ENCODE measurements at places on chromosomes 1 and 21.
A peak's percentile ranks its signal among the peaks of the same experiment; 100 is the strongest.

DNA sequence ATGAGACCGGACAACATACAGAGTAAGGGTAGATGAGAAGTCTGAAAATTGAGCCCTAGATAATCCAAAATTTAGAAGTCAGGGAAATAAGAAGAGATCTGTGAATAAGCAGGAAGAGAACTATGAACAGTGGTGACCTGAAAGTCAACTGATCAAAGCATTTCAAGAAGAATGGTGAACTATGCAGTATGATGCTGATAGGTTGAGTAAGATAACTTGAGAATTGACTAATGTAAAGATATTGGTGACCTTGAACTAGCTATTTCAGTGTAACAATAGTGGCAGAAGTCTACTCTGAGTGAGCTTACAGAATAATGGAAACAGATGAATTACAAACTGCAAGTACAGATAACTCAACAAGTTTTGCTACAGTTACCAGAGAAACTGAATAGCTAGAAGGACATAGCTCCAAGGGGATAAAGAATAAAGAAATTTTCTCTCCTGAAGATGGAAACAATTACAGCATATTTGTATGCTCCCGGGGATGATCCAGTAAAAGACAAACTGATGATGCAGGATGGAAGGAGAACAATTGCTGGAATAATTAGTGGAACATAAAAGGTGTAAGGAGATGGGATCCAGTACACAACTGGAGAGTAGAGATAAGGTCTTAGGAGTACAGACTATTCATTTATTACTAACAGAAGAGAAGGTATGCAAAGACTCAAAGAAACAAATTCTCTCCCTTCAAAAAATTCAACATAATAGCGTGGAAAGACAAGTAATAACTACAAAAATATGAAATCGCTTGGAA lies 10.9 kb downstream of the NRDC start:
- no peak for DNase-seq

DNA sequence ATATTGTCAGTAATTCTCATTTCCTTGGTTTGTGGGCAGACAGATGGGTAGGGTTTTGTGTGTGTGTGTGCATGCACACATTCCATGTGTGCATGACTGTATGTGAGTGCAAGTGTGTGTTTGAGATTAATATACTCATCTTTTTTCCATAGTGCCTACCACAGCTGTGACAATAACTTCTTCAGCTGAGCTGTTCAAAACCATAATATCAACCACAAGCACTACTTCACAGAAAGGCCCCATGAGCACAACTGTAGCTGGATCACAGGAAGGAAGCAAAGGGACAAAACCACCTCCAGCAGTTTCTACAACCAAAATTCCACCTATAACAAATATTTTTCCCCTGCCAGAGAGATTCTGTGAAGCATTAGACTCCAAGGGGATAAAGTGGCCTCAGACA lies 149.3 kb downstream of the ADGRL2 start:
- DNase-seq = no peak

DNA sequence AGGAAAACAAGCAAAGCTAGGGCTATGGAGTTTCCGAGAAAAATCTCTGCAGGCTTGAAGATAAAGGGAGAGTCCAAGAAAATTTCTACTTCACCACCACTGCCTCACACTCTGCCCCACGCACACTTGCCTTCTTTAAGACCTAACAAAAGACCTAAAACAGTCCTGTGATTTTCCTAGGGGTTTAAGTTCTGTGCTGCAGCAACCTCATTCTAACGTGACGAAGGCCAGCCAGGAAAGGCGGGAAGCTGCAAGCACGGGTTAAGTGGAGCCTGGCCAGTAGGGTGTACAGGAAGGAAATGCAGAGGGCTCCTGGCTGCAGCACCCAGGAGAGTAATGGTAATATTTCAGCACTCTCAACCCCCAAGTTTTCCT lies 1.5 kb downstream of the SPATA6 start:
- no peak for DNase-seq

GRCh38 chr1:169260478-169261151 lies 107.0 kb downstream of the NME7 start:
- no peak for DNase-seq

GRCh38 chr1:69246109-69246508 lies 321.6 kb upstream of the LRRC7 start:
- no peak for DNase-seq

GRCh38 chr1:234917495-234918180 lies 211.0 kb downstream of the TOMM20 start:
- DNase-seq = no peak

DNA sequence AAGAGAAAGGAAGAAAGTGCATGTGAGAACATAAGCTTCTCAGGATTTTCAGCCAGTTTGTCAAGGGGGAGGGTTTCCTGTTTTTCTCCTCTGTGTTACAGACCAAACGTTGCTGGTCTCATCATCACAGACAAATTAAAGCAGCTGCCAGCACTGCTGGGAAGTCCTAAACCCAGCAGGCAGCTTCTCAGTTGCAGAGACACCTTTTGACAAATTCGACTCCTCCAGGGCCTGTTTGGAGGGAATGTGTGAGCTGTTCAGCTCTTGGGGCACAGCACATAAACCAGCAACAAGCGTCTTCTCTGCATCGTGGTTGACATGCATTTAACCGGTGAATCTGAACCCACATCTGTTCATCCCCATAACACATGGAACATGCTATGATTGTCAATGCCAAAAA lies 454.6 kb upstream of the RUNX1 start:
- DNase-seq = no peak

DNA sequence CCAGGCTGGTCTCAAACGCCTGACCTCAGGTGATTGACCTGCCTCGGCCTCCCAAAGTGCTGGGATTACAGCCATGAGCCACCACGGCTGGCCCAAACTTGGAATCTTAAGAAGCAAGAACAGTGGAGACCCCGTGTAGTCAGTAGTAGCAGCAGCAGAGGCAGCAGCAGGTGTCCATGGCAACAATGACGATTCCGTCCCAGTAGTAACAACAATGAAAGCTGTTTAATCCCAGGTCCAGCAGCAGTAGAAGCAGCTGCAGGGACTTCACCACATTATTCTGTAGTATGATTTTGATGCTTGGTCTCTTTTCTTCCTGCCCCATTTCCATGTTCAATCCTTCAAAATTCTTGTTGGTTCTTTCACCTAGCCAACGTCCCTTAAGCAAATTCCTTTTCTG lies 69.6 kb upstream of the KCTD3 start:
- no peak for DNase-seq

DNA sequence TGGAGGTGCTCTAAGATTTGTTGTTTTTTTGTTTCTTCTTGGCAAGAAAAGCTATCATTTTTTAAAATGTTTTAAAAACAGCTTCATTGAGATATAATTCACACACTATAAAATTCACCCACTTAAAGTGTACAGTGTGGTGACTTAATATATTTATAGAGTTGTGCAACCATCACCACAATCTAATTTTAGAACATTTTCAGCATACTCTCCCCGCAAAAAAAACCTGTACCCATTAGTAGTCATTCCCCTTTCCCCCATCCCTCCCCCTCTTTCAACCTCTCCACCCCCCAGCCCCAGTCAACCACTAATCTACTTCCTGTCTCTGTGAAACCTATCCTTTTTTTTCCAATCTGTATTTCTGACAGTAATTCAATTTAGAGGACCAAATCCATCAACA lies 30.6 kb downstream of the ZC3H11B start:
- DNase-seq = no peak

DNA sequence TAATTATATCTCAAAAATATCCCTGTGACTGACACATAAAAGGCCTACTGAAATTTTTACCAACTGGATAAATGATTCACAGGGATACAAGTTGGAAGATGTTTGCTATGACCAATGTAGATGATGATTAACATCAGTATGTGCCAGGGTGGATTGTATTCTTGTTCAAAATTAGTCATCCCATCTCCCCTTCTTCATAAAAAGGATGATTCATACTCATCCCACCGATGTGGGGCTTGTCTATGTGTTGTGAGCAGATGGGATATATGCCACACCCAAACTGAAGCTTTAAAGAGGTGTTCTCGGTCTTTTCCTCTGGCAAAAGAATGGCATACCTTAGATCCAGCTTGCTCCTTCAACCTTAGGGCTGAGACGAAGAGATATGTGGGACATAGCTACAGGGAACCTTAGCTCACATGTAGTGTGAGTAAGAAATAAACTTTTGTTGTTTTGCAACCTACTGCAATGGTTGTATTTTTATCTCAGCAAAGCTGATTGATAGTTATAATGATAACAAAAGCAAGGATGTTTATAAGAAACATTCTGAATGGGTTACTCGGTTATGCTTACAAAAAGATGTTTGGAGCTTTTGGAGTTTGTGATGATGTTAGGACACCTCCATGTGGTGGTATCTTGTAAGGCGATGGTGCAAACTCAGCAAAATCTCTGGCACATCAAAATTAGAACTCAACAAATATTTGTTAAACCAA lies 29.4 kb downstream of the SPATA17 start:
- DNase-seq = no peak

GRCh38 chr1:65440322-65440900 lies 19.9 kb downstream of the LEPR start:
- no peak for DNase-seq

DNA sequence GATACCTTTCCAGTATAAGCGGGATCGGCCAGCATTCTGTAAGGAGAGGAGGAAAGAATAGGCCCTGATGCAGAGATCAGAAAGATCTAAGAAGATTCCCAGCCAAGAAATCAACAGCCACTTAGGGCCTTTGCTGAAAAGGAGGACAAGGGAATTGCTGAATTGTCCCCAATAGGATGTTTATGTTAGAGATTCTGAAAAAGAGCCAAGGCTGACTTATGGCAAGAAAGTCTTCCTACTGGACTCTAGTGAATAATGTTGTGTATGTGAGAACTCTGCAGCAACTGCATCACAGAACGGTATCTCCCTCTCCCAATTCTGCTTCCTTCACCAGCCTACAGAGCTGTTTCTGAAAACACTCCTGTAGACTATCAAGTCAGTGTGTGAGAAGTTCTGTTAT lies 298.0 kb upstream of the CXADR start:
- DNase-seq = no peak

DNA sequence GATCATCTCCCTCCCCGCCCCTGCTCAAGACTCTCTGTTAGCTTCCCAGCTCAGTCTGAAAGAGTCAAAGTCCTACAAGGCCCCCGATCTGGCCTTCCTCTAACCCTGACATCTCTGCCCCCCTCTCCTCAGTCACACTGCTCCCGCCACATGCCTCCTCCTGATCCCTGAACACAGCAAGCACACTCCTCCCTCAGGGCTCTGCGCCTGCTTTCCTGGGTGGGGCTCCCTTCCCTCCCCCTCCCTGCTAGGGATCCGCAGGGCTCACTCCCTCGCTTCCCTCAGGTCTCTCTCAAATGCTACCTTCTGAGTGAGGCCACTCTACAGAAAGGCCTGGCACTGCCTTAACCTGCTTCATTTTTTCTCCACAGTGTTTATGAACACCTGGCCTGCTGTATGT lies 5.7 kb upstream of the GALE start:
- no peak for DNase-seq

GRCh38 chr1:10204003-10204642 lies 6.2 kb upstream of the KIF1B start:
- no peak for DNase-seq

- no peak for DNase-seq
Observed at GRCh38 chr1:234891427-234891826, 237.2 kb downstream of the TOMM20 start.

- DNase-seq = no peak
Observed at GRCh38 chr1:90726986-90727480, 9.9 kb upstream of the BARHL2 start.

DNA sequence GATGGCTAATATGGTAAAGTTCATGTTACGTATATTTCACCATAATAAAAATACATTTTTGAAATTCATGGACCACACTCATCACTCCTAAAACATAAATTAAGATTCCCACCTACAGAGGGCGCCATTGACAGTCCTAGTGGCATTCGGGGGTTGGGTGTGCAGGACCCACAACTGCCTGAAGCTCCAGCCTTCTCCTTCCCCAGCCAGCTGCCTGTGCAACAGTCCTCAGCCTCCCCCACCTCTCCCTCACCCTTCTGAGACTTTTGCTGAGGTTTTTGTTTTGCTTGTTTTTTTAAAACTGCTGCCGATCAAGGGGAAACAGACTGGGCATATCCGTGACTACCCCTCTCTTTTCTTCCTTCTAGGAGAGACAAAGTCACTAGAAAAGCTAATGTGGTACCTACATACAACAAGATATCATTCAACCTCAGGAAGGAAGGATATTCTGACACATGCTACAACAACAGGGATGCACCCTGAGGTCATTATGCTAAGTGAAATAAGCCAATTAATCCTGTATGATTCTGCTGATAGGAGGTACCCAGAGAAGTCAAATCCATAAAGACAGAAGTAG lies 9.2 kb upstream of the EVA1C start:
- DNase-seq = peak; percentile 46

DNA sequence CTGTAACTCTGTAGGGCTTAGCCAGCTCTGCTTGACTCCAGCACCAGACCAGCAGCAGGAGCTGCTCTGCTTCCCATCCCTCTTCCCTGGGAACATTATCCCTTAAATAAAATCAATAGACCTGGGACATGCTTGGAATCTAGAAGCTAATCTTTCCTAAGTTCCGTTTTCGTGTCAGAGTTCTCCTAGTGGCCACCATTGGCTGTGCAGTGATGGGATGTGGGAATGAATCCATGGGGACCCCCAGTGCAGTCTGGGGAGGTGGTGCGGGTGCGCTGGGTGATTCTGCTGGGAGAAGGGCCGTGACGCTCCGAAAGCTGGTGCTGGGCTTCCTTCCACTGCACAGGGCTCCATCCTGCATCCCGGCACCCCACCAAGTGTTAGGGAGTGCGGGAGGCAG lies 202.7 kb downstream of the CAMTA1 start:
- DNase-seq = no peak

DNA sequence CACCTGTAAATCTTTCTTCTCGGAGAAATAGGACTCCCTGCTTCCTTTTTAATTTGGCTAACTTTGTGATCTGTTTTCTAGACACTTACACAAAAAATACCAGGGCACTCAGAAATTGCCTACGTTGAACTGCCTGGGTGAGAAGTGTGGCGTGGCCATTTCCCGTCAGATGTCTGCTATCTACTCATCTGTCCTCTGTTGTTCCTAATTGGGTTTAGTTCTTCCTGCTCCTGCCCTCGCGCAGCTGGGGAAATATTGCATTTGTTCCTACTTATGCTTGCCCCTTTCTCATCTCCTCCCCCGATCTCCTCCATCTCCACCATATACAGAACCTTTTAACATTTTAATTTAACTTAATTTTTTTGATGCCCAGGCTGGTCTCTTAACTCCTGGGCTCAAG lies 55.1 kb downstream of the CD58 start:
- DNase-seq = no peak

DNA sequence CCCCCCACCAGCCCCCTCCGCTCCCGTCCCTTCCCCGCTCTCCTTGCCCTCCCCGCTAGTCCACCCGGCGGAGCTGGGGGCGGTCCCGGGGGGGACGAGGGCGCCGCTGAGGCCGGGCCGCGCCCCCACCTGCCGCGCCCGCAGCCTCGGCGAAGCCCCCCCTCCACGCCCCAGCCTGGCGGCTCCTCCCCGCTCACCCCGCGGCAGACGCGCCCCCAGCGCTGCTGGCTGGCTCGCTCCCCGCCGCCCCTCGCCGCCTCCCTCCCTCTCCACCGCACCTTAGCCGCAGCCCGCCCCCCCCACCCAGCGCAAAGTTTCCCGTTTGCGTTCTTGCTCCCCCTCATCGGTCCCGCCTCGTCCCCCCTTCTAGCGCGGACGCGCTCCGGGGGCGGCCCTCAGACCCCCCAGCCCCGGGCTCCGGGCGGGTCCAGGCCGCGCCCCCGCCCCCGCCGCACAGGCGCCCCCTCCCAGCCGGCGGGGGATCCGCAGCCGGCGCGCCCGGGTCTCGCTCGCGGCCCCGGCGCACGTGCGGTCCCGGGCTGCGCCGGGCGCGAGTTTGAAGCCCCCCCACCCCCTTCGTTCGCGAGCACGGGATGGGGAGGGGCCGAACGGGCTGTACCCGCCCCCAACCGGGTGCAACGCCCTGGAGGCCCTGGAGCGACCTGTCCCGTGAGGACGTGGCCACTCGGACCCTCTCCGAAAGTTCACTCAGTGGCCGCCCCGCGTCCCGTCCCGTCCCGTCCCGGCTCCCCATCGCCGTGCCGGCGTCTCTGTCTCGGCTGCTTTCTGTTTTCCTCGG lies 623 bp downstream of the PTPRF start:
- DNase-seq = no peak

All from left renal pelvis (tissue), 4 donors.